ENCODE measurements at places on chromosomes 5 and 9. TPM values are rescaled to one million over a fixed set of nuclear protein-coding genes. Genes with fewer than 3 reads are reported as not detected.

DNA sequence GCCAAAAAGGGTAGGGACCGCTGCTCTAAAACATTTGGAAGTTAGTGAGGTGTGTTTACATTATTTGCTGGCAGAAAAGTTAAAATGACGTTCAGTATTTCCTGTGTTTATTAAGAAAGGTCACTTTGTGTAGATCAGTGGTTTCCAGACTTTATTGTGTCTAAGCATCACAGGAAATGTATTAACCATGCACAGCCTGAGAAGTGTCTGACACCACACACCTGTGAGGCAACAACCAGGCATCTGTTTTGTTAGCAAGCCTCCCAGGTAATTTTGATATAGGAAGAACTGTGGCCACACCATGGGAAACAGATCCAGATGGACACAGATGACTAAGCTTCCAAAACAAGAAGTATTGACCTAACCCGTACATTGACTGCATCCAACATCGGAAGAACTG, 12.0 kb downstream of the TTC1 start:
- peaks cover 21% of the 10 kb centered on the region for H3K4me1 ChIP-seq
- peaks cover 4% of the 10 kb centered on the region for H3K36me3 ChIP-seq
- H3K27ac ChIP-seq = no peak overlapping the region
- DNase-seq = no peak
- H3K27me3 ChIP-seq = no peaks in the 10 kb centered on the region

- H3K4me1 ChIP-seq = peaks cover 52% of the 10 kb centered on the region
- peak overlapping the region; percentile 90 for H3K27ac ChIP-seq
- H3K27me3 ChIP-seq = no peaks in the 10 kb centered on the region
- H3K4me3 ChIP-seq = peak overlapping the region; percentile 88
Observed at GRCh38 chr5:32443541-32444430, 754 bp downstream of the ZFR start.

DNA sequence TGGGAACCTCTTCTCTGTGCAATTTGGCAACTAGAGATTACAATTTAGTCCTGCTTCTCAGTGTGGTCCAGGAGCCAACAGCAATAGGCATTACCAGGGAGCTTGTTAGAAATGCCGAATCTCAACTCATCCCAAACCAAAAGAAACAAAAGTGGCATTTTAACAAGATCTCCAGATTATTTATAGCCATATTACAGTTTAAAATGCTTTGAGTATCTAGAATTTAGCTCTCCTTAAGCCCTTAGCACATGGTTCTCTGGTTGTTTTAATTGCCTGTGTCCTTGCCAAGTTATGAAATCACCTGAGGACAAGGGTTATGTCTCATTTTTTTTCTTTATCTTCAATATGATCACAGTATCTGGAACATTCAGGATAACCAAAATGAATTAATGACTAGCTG, 51.6 kb upstream of the TAS2R1 start:
- no peak overlapping the region for H3K4me3 ChIP-seq
- H3K27me3 ChIP-seq = no peaks in the 10 kb centered on the region
- DNase-seq = no peak
- no peaks in the 10 kb centered on the region for H3K36me3 ChIP-seq
- H3K4me1 ChIP-seq = no peaks in the 10 kb centered on the region

GRCh38 chr9:91334053-91334452, 27.7 kb downstream of the AUH start:
- no peaks in the 10 kb centered on the region for H3K4me1 ChIP-seq
- no peak overlapping the region for H3K27ac ChIP-seq
- H3K4me3 ChIP-seq = no peak overlapping the region
- no peaks in the 10 kb centered on the region for H3K27me3 ChIP-seq

- no peak overlapping the region for H3K4me3 ChIP-seq
- H3K27me3 ChIP-seq = no peaks in the 10 kb centered on the region
- H3K36me3 ChIP-seq = no peaks in the 10 kb centered on the region
- DNase-seq = no peak
Observed at GRCh38 chr9:130845901-130846481, 10.9 kb downstream of the ABL1 start.

- H3K27ac ChIP-seq = no peak overlapping the region
- H3K27me3 ChIP-seq = no peaks in the 10 kb centered on the region
Observed at GRCh38 chr5:57042524-57042931, 90.6 kb upstream of the MIER3 start.

DNA sequence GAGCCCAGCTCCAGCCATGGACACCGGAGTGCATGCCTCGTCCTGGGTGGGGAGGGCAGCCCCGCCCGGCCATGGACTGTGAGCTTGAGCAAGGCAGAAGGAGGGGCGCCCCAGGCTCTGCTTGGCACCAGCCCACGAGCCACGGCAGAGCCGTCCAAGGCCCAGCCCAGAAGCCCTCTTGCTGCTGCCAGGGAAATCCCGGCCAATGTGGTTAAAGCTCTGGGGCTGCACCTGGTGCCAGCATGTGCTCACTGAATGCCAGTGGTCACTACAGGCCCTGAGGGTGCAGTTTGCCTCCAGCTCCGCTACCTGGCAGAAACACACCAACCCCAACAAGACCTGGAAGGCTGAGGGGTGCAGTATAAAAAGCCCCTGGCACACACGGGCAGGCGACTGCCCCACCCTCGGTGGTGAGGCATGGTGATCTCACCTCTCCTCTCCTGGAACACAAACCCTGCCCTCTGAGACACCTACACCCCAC, 11.8 kb downstream of the BRD3 start:
- H3K36me3 ChIP-seq = no peaks in the 10 kb centered on the region
- H3K4me1 ChIP-seq = peaks cover 18% of the 10 kb centered on the region
- DNase-seq = no peak
- H3K4me3 ChIP-seq = no peak overlapping the region
- no peak overlapping the region for H3K27ac ChIP-seq

DNA sequence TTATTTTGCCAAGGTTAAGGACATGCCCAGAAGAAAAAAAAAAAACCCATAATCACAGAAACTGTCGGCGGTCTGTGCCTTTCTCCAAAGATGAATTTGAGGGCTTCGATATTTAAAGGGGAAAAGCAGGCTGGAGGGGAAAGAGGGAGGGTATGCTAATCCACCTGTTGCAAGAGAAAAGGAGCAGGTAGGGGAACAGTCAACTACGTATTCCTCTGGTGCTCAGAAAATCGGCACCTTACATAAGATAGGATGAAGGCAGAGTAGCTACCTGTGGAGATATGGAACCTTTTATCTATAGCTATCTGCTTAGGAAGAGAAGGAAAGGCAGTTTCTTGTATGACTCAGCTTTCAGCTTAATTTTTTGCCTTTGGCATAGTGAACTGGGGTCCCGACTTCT, 77.7 kb downstream of the PTCD2 start:
- H3K36me3 ChIP-seq = no peaks in the 10 kb centered on the region
- H3K4me3 ChIP-seq = no peak overlapping the region
- no peaks in the 10 kb centered on the region for H3K27me3 ChIP-seq
- no peak for DNase-seq
- no peak overlapping the region for H3K27ac ChIP-seq

DNA sequence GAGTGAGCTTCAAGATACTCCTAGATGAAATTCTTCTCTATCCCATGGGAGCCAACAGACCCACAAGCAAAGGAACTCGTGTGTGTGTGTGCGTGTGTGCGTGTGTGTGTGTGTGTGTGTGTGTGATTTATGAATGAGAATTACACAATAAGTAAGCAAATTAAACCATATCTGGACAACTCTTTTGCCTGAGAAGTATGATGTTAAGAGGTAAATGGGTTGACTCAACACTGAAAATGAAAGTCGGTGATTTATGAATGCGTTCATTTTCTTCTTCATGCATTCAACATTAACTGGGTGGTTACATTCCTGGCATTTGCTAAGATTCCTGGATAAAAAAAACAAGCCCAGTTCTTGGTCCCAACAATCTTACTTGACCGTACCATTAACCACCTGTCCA, 171.3 kb upstream of the ZNF462 start:
- no peak for DNase-seq
- no peak overlapping the region for H3K4me3 ChIP-seq
- H3K27ac ChIP-seq = no peak overlapping the region
- H3K36me3 ChIP-seq = no peaks in the 10 kb centered on the region
- no peaks in the 10 kb centered on the region for H3K27me3 ChIP-seq
- no peaks in the 10 kb centered on the region for H3K4me1 ChIP-seq

DNA sequence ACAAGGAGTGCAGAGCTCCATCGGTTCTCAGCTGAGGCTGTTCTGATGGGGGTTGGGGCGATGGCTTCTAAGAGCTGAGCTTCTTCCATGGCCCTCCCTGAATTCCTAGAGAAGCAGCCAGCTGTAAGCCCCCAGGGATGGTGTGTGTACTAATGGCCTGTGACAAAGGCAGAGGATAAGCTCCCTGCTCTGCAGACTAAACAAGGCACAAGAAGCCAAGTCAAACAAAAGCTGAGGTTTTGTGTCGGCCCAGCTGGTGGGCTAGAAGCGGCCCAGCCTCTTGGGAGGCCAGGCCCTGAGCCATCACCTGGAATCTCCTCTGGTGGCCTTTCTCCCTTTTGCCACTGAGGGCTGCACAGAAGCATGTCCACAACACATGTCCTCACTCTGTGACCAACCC, 75.0 kb upstream of the XPA start:
- DNase-seq = no peak
- no peak overlapping the region for H3K27ac ChIP-seq
- H3K4me1 ChIP-seq = no peaks in the 10 kb centered on the region
- H3K4me3 ChIP-seq = no peak overlapping the region
- H3K36me3 ChIP-seq = no peaks in the 10 kb centered on the region
- peaks cover 3% of the 10 kb centered on the region for H3K27me3 ChIP-seq

DNA sequence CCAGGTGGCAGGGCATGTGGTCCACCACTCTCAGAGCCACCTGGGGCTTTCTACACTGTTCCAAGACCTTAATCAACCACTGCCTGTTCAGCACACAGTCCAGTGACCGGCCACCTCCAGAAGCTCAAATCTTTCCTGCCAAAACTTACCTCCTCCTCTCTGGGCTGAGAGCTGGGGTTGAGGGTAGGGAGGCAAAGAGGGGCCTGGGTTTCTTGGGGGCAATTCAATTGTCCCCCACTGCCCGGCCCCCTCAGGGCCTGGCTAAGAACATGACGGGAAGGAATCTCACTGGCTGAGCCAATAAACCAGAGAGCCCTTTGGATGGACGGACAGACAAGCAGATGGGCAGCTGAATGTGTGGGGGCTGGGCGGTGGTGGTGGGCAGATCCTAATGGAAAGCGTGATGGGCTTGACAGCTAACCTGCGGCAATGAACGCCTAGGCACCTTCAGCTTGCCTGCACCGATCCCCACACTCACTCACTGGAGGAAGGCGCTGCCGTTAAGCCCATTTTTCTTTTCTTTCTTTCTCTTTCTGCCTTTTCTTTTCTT, 5.4 kb downstream of the NR5A1 start:
- no peaks in the 10 kb centered on the region for H3K4me1 ChIP-seq
- DNase-seq = no peak
- no peak overlapping the region for H3K27ac ChIP-seq
- H3K36me3 ChIP-seq = no peaks in the 10 kb centered on the region

- H3K27ac ChIP-seq = no peak overlapping the region
- no peak overlapping the region for H3K4me3 ChIP-seq
- H3K36me3 ChIP-seq = no peaks in the 10 kb centered on the region
- no peaks in the 10 kb centered on the region for H3K27me3 ChIP-seq
- DNase-seq = no peak
Observed at GRCh38 chr5:127959152-127959764, 124.3 kb upstream of the SLC12A2 start.

- H3K27ac ChIP-seq = no peak overlapping the region
- no peaks in the 10 kb centered on the region for H3K36me3 ChIP-seq
- no peak overlapping the region for H3K4me3 ChIP-seq
- no peaks in the 10 kb centered on the region for H3K4me1 ChIP-seq
- H3K27me3 ChIP-seq = no peaks in the 10 kb centered on the region
Observed at GRCh38 chr9:29564564-29564963, 1991.3 kb upstream of the C9orf72 start.

DNA sequence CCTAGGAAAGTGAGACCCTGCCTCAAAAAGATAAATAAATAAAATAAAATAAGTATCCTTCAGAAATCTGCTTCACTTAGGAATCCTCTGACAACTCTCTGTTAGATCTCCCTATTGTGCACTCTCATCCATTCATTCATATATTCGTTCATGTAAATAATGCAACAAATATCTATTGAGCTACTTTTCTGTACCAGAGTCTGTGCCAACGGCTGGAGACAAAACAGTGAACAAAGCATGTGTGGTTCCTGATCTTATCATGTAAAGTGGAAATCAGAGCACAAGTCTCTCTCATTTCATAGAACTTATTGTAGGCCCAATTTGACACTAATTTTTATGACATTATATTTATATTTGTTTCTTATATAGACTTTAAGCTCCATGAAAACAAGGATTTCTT, 40.3 kb upstream of the DAB2 start:
- no peaks in the 10 kb centered on the region for H3K27me3 ChIP-seq
- H3K4me3 ChIP-seq = no peak overlapping the region
- H3K36me3 ChIP-seq = no peaks in the 10 kb centered on the region
- H3K27ac ChIP-seq = no peak overlapping the region
- H3K4me1 ChIP-seq = no peaks in the 10 kb centered on the region

Gene NR6A1
- polyA plus RNA-seq = not detected

Gene CBY3
- 0.36 TPM for polyA plus RNA-seq

Gene TAF1L
- polyA plus RNA-seq = not detected

Gene SHISAL2B
- not detected for polyA plus RNA-seq

Gene ZNF454
- polyA plus RNA-seq = not detected

Data from CD4-positive, alpha-beta memory T cell (primary cell).